ENCODE measurements at places on chromosomes 5 and 9. TPM values are rescaled to one million over a fixed set of nuclear protein-coding genes. Genes with fewer than 3 reads are reported as not detected.

Gene PKD2L2
- total RNA-seq, result not detected

Gene PCDHB9
- total RNA-seq, result 2.6 TPM

Gene ARL14EPL
- total RNA-seq, result not detected

Gene CCNH
- total RNA-seq, result 37.9 TPM

Gene CCDC171
- 2.4 TPM for total RNA-seq

Gene GRIN1
- total RNA-seq, result 2.0 TPM

Gene RXRA
- total RNA-seq, result 30.1 TPM

Gene PDE6A
- total RNA-seq, result not detected

Gene SERF1A
- total RNA-seq, result 16.2 TPM

Gene GFPT2
- total RNA-seq, result 89.8 TPM

Gene N4BP3
- 32.1 TPM for total RNA-seq

Gene OR2V1
- total RNA-seq, result not detected

Gene CCL21
- total RNA-seq, result not detected

Gene DIPK1B
- total RNA-seq, result 38.2 TPM

Gene SLC36A1
- total RNA-seq, result 14.1 TPM

Gene SHOC1
- not detected for total RNA-seq

Gene HEMGN
- total RNA-seq, result not detected

Gene ADAMTS16
- 4.6 TPM for total RNA-seq

Gene C9
- not detected for total RNA-seq

Gene GABBR2
- 0.94 TPM for total RNA-seq

Gene PCDHAC2
- total RNA-seq, result 5.4 TPM

Gene HSPA9
- 399 TPM for total RNA-seq

Gene GGTA1
- not detected for total RNA-seq

Gene CTXN3
- total RNA-seq, result not detected

Gene RMI1
- 22.4 TPM for total RNA-seq

Gene NSD1
- 197 TPM for total RNA-seq

Gene CCL27
- 0.28 TPM for total RNA-seq

Gene NDUFS4
- total RNA-seq, result 95.9 TPM

Gene RNF130
- total RNA-seq, result 76.4 TPM

Gene SPATA31E1
- total RNA-seq, result 0.09 TPM

Gene GRM6
- total RNA-seq, result not detected

Gene SPINK13
- total RNA-seq, result not detected

Gene DCTN3
- total RNA-seq, result 40.0 TPM

Gene QRFP
- total RNA-seq, result not detected

Gene ORM2
- 1.4 TPM for total RNA-seq

Gene URM1
- 46.6 TPM for total RNA-seq

Gene LIX1
- 0.07 TPM for total RNA-seq

Gene IFNA21
- total RNA-seq, result not detected

Gene BNC2
- total RNA-seq, result 40.8 TPM

Gene LCN15
- total RNA-seq, result not detected

Gene FRMD3
- 0.55 TPM for total RNA-seq

Gene IL5
- total RNA-seq, result not detected

Gene SOX30
- total RNA-seq, result 0.13 TPM

Gene IL7R
- total RNA-seq, result not detected

Gene PCDHGA4
- 2.3 TPM for total RNA-seq

Gene INSL4
- not detected for total RNA-seq

Data from H9 (cell line).